Epithelial cell of umbilical artery (primary cell): ENCODE measurements at places on chromosomes 13 and 19. TPM values are rescaled to one million over a fixed set of nuclear protein-coding genes. Genes with fewer than 3 reads are reported as not detected.

The SULT2B1 gene
- total RNA-seq = not detected in 2 replicates

The MYBPC2 gene
- total RNA-seq = not detected in 2 replicates

The SMIM24 gene
- 0.32 TPM in 1 of 2 replicates, not detected in the other for total RNA-seq

The NUP58 gene
- total RNA-seq = 59.1 and 69.9 TPM in 2 replicates

The ZNF792 gene
- total RNA-seq = 20.7 and 25.0 TPM in 2 replicates
